ENCODE measurements at places on chromosomes 7 and 10. TPM values are rescaled to one million over a fixed set of nuclear protein-coding genes. Genes with fewer than 3 reads are reported as not detected.

GRCh38 chr7:40175725-40176510, 41.1 kb downstream of the SUGCT start:
- DNase-seq: no peak

PDGFA gene
- 31.9 TPM for polyA plus RNA-seq

FGFR2 gene
- 0.54 TPM for polyA plus RNA-seq

- no peak for DNase-seq
Observed at GRCh38 chr10:133403784-133404183, 9.8 kb downstream of the MTG1 start.

DNA sequence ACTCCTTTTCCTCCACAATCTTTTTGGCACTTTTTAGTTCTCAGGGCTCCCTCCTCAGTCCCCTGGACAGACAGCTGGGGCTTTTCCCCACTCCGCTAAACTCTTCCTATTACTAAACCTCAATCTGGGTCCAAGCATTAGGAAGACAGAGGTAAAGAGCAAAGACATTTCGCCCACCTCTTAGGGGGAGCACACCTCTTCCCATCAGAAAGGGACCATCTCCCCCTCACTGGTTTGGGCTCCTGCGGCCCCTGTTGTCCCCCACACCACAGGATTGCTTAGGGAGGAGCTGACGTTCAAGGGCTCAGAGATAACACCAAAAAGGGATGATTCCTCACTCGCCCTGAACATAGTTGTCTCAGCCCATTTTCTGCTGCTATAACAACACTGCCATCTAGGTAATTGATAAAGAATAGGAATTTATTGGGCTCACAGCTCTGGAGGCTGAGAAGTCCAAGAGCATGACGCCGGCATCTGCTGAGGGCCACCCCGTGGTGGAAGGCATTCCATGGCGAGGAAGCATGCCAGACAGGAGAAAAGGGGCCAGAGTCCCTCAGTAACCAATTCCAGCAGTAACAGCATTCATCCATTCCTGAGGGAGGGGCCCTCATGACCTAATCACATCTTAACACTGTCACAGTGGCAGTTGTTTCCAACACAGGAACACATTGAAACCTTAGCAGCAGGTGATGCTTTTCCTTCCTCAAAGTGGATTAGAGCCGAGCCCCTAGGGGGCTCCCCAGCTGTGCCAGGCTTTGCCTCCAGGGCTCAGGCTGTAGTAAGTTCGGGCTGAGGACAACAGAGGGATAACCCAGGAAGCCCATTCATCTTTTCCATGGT, 209.6 kb downstream of the EBF3 start:
- no peak for DNase-seq

GRCh38 chr7:91913612-91914011, 27.1 kb upstream of the AKAP9 start:
- no peak for DNase-seq

ZNF138 gene
- 11.5 TPM for polyA plus RNA-seq

DNA sequence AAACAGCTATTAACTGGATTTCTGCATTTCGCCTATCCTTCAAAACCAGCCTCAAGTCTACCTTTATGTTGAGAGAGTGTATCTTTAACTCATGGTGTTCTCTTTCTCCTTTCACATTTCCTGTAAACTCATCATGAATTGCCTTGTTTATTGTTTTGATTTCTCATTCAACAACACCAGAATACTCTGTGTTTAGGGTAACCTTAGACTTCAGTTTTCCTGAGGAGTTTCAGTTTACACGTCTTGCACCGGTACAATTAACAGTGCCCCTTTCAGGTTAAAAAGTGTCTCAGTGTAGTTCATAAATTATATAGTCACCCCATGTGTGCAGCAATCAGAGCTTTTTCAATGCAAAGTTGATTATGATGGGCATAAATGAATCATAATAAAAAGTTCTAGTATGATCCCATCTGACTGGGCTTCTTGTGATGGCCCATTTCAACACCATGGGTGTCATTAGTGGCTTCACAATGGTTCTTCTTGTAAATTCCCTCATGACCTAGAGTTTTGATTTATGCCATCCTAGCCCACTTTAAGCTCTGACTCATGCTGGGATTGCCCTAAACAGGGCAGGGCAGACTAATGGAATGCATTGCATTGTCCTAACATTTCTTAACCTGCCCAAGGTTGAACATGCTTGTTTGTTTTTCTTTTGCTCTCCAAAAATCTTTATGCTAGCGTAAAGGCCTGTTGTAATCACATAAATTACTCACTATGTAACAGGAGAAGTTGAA, 22.0 kb downstream of the ITGB8 start:
- DNase-seq: no peak

DNA sequence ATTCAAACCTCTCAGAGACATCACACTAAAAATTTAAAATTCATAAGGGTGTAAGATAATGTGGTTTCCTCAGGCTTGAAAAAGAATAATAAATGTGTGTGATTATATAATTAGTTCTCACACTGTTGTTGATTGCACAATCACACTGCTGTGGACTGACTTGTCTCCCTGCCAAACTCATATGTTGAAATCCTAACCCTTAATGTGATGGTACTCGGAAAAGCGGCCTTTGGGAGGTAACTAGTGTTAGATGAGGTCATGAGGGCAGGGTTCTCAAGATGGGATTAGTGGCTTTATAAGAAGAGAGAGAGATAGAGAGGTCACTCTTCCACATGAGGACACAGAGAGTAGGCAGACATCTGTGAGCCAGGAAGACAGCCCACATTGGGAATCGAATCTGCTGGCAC, 128.5 kb upstream of the COL1A2 start:
- DNase-seq: no peak

DNA sequence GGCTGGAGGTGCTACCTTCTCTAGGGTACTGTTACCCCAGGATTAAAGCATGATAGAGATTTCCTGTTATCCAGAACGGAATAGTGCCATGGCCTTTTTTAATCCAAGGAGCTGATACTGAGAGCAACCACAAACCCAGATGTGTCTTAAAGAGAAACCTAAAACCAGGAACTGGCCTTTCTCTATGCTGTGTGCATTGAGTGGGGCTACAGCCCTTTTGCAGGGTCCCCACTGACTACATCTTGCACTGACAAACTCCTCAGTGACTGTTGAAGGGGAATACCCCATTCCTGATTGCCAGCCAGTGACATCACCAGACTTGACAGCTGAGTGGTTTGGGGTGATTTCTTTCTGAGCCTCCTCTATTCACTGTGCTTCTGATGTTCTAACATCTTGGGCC, 81.9 kb upstream of the CAPZA2 start:
- no peak for DNase-seq

All from forelimb muscle (tissue), 1 donor.